ENCODE measurements at places on chromosomes 13 and 19.

GRCh38 chr13:77863144-77863543 is 55.5 kb downstream of the EDNRB start:
- no peak for DNase-seq

GRCh38 chr19:10283301-10284064 is 3.3 kb upstream of the ICAM4 start:
- no peak for DNase-seq

- DNase-seq, result no peak
These were observed 31.2 kb upstream of the LRRC4B start for GRCh38 chr19:50599427-50599826.

- DNase-seq, result no peak
These were observed 761.5 kb downstream of the EFNB2 start for GRCh38 chr13:105773863-105774538.

- no peak for DNase-seq
These were observed 223.6 kb downstream of the GPC6 start for GRCh38 chr13:93450191-93450621.

GRCh38 chr13:59750860-59751259 is 412.9 kb downstream of the DIAPH3 start:
- no peak for DNase-seq

- peak; percentile 71 for DNase-seq
These were observed 1.5 kb downstream of the MYADM start for GRCh38 chr19:53868892-53869804.

GRCh38 chr13:87887459-87888123 is 216.4 kb downstream of the SLITRK5 start:
- no peak for DNase-seq

- DNase-seq, result no peak
These were observed 3.4 kb downstream of the HCN2 start for GRCh38 chr19:593055-593454.

GRCh38 chr13:51297556-51297955 is 41.9 kb upstream of the SERPINE3 start:
- DNase-seq, result no peak

DNA sequence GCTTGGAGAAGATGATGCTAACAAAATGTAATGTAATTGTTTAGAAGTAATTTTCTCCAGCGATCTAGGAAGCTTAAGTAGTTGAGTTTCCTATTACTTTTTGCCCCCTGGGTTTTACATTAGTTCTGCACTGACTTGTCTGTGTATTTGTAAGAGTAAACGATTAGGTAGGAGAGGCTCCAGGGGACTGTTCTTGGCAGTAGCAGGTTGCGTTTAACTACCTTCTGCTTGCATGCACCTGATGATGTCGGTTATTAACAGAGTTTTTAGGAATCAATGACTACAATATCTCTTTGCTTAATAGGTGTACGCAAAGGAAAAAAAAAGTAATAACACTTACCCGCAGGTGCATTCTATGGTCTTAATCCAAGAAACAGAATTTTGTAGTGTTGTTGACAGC is 18.3 kb upstream of the UGGT2 start:
- DNase-seq, result no peak

- DNase-seq, result no peak
These were observed 15.8 kb downstream of the NFIX start for GRCh38 chr19:13010992-13011652.

DNA sequence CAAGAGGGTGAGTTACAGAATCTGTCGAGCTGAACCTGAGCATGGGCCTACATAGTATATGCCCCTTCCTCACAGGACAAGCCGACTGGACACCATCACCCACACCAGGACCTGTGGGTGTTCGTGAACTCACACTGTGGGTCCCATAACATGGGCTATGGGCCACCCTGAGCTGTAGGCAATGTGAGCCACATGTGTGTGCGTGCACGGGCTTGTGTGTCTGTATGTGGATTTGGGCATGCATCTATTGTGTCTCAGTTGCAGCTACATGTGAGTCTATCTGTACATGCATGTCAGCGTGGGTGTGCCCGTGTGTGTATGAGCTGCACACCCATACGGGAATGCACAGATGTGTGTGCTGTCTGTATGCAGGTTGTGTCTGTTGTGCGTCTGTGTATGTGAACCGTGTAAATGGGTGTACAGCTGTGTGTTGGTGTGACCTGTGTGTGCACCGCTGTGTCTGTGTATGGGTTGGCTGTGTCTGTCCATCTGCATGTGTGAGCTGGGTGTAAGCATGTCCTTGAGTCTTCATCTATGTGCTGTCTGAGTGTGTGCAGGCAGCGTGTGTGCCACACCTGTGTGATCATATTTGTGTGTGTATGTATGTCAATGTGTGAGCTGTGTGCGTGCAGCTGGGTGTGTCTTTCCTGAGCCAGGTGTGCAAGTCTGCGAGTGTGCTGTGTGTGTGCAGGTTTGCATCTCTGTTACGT is 1.7 kb downstream of the NOTCH3 start:
- no peak for DNase-seq

DNA sequence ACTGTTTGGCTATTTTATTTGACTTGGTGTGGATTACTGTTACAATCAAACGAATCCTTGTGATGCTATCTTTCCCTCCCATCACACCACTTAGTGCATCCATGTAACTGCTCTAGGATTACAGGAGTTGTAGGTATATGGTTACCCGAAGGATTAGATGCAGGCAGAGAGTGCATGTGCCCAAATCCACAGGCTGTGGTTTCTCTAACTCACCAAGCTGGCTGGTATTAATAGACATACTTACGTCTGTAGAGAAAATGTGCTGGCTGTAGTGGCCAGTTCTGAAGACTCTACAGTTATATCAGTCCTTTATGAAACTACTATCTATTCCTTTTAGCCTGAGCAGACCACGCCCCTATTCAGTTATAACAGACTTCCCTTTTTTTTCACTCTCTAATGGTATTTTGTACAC is 1.1 kb upstream of the HMGB1 start:
- no peak for DNase-seq

- no peak for DNase-seq
These were observed 464.6 kb downstream of the PCDH9 start for GRCh38 chr13:66765559-66765958.

DNA sequence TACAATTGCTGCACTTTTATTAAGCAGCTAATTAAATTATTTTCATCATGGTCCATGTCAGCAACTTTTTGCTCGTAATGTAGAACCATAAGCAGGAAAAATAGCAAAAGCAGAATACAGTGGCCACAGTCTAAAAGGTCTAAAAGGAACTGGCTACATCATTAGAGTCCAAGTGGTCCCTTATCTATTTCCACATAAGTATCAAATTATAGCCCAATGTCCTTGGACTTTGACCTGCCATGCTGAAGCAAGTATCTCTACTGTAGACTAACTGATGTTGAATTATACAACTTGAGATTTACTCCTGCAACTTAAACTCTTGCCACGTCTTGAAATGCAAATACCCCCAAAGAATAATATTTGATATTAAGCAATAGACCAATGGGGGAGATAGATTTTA is 68.8 kb downstream of the OXGR1 start:
- no peak for DNase-seq

- no peak for DNase-seq
These were observed 11.7 kb downstream of the RANBP3 start for GRCh38 chr19:5966215-5966614.

- DNase-seq, result no peak
These were observed 679 bp upstream of the ABHD8 start for GRCh38 chr19:17303940-17304267.

- DNase-seq, result no peak
These were observed 41.1 kb upstream of the MAP3K10 start for GRCh38 chr19:40150170-40150569.

GRCh38 chr13:31965361-31966066 is 66.1 kb upstream of the FRY start:
- DNase-seq, result no peak

GRCh38 chr19:5619946-5620345 is 2.6 kb downstream of the SAFB2 start:
- no peak for DNase-seq

DNA sequence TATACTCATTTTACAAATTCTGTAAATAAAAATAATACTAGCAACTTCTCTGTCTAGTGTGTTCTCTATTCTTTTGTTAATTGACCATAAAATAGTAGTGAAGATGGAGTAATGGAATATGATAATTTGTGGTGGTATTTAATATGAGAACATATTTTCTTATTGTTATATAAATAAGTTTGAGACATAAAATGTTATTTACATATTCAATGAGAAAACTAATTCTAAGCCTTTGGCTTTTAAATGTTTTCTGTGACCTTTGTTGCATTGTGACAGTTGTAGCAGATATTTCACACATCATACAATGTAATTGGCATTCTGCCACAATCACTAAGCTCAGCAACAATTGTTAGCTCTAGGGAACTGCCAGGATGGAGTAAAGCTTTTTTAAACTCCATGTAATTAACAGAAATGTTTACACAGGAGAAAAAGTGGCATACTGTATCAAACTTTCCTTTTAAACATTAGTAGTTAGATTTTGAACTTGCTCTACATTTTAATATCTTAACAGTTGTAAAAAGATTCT is 562.1 kb upstream of the PCDH9 start:
- DNase-seq, result no peak

- DNase-seq, result no peak
These were observed 138.3 kb downstream of the VWA8 start for GRCh38 chr13:41822560-41822959.

- no peak for DNase-seq
These were observed 18.8 kb downstream of the TMEM143 start for GRCh38 chr19:48344892-48345291.

GRCh38 chr13:79869326-79869725 is 388.4 kb downstream of the NDFIP2 start:
- no peak for DNase-seq

DNA sequence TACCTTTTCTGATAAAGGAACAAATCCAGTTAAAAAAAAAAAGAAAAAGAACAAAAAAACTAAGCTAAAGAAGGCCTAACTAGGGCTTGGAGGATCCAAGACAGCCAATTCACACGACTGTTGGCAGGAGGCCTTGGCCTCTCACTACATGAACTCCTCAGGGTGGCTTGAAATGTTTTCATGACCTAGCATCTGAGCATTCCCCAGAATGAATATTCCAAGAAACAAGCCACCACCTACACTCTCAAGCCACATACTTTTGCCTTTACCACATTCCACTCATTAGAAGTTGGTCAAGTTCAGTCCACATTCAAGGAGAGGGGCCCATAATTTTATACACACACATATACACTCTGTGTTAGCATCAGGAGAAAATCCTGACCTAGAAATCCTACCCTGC is 97.6 kb upstream of the SIAH3 start:
- DNase-seq, result no peak

GRCh38 chr19:11166281-11167142 is 10.9 kb upstream of the SPC24 start:
- no peak for DNase-seq

GRCh38 chr13:84605927-84606326 is 723.7 kb upstream of the SLITRK1 start:
- DNase-seq, result no peak

DNA sequence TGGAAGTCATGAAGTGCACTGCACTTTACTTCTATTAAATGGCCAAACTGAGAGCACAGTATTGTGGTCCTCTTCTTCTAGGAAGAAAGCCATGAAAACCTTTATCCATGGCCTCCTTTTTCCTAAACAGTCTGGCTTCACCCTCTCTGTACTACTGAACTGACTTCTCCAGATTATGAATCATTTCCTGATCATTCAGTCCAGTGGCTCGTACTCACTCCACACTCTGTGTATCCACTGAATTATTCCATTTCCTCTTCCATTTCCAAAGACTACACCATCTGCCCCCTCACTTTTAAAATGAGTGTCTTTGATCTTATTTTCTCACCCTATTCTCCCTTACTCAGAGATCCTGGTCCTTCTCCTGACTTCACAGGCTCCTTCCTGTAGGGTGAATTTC is 29.7 kb upstream of the FREM2 start:
- no peak for DNase-seq

- DNase-seq, result no peak
These were observed 249.6 kb downstream of the TSHZ3 start for GRCh38 chr19:31099515-31100205.

DNA sequence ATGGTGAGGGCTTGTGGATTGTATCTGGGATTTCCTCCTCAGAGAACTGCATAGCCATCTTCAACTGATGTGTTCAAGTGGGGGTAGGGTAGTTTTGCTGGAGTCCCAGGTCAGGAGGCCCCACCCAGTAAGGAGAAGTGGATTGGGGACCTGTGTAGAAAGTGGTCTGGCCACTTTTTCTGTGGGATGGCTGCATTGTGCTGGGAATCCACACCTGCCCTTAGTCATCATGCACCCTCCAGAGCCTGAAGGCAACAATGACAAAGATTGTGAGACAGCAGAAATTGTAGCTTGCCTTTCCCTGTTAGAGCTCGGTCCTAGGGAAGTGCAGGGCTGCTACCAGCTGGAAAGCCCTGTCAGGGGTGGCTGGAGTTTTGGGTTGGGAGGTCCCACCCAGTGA is 255.4 kb downstream of the NDFIP2 start:
- DNase-seq, result no peak

- no peak for DNase-seq
These were observed 152.4 kb downstream of the TEX29 start for GRCh38 chr13:111472559-111473460.

DNA sequence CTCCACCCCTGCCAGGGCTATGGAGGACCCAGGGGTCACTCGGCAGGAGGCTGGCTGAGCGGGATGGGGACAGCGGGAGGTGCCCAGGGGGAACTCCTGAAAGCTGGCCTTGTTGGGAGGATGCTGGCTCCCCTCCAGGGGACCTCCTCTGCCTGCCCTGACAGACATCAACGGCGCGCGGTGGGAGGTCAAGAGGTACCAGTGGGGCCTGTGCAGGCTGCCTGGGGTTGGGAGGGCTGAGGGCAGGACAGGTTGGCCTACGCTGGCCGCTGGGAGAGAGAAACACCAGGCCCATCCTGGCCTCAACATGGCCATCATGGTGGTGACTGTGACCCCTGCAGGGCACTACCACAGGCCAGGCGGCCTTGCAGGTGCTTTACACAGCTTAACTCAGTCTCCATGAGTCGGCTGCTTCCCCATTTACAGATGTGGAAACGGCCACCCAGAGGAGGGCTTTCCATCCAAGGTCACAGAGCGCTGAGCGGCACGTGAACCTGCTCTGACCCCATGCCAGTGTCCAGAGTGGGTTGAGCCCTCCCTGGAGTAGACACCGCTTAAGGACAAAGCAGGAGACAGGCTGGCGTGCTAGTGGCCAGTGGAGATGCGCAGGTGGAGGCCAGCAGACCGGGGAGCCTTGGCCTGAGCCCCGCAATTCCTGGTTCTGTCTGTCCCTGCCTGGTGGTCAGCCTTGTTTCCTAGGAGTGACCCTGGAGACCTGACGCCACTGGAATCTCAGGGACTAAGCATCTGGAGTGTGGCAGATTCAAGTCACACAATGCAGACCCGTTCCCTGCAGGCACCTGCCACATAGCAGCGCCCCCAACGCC is 27.6 kb downstream of the CEBPG start:
- no peak for DNase-seq

Measured in stimulated activated CD4-positive, alpha-beta T cell treated with anti-CD3 and anti-CD28 coated beads, Interleukin-1b, Interleukin-23, amount 100 ng/mL, for 4 hours (primary cell).